ENCODE measurements at places on chromosomes 1 and 21.

- DNase-seq, result peak; percentile 29
These were observed 53.6 kb upstream of the ZNF644 start for GRCh38 chr1:91075233-91076135.

DNA sequence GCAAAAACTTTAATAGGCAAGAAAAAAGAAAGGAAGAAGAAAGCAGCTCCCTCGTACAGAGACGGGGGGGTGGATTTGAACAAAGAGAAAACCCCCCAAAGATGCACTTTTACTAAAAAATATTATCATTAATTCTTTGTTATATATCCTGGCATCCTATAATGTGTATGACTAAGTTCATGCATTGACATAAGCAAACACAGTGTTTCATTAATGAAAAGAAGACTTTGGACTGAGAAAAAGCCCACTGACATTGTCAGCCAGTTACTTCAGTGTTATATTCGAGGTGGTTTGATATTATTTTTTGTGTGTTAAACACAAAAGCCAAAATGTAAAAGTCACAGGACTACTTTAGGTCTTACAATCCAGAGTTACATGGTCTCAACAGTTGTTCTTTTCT is 110.1 kb upstream of the DPYD start:
- DNase-seq, result no peak

DNA sequence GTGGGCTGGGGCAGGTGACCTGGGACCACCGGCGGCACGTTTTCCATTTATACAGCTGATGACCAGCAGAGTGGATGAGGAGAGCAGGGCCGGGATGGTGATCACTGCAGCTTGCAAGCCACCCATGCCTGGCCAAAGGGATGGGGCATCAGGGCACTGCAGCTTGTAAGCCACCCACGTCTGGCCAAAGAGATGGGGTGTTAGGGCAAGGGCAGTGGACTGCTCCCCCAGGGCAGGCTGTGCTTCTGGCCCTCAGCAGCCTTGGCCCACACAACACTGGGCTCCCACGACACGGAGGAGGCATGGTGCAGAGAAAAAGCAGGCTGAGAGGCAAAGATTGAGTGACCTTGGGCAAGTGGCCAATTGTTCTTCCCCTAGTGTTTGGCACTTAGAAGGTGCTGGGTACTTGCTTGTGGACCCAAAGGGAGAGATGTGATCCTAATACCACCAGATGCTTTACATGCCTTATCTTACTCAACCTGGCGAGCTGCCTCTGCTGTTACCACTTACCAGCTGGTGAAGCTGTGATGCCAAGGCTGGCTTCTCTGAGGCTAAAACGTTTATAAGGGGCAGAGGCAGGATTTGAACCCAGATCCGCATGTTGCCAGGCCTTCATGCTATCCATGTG is 48.3 kb downstream of the TRIM62 start:
- DNase-seq, result no peak

DNA sequence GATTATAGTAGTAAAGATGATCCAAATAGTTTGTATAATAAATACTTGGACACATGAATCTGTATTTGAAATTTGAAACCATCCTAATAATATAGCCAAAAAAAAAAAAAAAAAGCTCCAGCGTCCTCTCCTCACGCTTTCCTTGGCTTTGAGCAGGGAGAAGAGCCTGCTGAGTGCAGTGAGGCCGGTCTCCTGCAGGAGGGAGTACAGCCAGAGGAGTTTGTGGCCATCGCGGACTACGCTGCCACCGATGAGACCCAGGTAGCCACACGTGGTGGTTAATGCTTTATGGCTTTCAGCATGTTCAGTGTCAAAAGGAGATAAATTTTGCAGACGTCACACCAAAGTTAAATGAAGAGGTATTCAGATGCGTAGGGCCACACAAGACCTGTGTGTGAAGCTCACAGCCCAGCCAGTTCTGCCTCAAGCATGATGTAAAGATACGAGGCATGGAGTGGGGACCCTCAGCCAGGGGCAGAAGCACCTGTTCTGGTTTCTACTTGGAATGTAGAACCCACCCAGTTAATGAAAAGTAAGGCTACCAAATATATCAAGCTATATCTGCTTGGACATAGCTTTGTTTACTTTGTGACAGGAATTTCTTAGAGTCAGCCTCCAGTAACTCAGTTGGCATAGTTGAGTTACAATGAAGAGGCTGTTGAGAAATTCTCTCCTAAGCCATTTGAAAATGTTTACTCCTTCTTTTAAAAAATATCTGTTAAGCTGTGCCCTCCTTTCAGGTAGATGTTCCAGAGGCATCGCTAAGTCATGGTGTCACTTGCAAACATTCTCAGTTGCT is 8.1 kb downstream of the PRMT2 start:
- no peak for DNase-seq

DNA sequence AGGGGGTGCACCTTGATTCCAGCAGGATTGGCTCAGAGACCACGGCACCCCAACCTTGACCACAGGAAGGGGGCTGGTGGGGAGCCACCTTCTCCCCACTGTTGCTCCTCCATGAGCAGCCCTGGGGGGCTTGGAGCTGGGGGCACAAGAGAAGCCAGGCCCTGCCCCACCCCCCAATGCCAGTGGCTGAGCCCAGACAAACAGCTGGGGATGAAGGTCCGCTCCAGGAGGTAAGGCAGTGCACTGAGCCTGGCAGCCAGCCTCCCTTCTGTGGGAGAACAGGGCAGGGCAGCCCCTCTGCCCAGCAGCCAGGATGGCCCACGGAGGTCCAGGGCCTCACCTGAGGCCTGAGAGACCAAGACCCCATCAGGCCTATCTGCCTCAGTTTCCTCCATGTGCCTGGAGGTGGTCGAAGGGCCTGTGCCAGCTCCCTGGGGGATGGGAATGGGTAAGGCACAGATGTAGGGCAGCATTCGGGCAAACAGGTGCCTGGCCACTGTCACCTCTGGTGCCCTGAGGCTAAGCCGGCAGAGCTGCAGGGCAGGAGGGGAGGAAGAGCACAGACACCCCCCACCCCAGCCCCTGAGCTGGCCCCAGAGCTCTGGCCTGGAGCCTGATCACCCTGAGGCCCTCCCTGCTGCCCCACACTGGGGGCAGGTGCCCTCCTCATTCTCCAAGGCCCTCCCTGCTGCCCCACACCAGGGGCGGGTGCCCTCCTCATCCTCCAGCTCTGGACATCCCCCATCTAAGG is 7.1 kb downstream of the ITGB2 start:
- no peak for DNase-seq

- DNase-seq, result no peak
These were observed 132.6 kb upstream of the DUSP10 start for GRCh38 chr1:221874285-221875003.

DNA sequence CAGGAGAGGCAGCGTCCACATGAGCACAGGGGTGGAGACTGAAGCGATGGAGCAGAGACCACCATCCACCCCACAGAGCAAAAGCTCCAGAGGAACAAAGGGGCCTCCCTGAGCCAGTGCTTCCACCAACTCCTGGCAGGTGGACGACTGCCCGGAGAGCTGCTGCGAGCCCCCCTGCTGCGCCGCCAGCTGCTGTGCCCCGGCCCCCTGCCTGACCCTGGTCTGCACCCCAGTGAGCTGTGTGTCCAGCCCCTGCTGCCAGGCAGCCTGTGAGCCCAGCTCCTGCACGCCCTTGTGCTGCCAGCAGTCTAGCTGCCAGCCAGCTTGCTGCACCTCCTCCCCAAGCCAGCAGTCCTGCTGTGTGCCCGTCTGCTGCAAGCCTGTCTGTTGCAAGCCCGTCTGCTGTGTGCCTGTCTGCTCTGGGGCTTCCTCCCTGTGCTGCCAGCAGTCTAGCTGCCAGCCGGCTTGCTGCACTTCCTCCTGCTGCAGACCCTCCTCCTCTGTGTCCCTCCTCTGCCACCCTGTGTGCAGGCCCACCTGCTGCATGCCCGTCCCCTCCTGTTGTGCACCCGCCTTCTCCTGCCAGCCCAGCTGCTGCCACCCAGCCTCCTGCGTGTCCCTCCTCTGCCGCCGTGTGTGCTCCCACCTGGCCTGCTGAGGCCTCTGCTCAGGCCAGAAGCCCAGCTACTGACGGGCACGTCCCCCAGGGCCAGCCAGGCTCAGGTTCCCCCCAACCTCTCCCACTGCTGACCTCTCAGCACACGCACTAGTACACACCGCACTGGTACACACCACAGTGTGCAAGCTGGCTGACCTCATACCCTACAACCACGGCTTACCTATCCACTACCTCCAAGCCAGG is 5.4 kb downstream of the KRTAP10-12 start:
- no peak for DNase-seq

- DNase-seq, result no peak
These were observed 867 bp upstream of the TIMM17A start for GRCh38 chr1:201954263-201955008.

- no peak for DNase-seq
These were observed 68.9 kb downstream of the KIAA0319L start for GRCh38 chr1:35488336-35488735.

DNA sequence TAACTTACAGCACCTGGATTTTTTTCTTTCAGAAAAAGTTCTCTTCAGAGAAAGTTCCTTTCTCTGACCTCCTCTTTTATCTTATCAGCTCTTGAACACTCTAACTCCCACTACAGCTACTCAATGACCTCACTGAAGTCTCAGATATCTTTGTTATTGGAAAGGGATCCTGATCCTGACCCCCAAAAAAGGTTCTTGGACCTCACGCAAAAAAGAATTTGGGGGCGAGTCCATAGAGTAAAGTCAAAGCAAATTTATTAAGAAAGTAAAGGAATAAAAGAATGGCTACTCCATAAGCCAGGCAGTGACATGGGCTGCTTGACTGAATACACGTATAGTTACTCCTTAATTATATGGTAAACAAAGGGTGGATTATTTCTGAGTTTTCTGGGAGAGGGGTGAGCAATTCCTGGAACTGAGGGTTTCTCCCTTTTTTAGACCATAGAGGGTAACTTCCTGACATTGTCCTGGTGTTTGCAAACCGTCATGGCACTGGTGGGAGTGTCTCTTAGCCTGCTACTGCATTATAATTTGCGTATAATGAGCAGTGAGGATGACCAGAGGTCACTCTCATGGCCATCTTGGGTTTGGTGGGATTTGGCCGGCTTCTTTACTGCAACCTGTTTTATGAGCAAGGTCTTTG is 44.2 kb downstream of the WDR64 start:
- no peak for DNase-seq

GRCh38 chr1:156510709-156511108 is 10.1 kb upstream of the MEF2D start:
- DNase-seq, result no peak

DNA sequence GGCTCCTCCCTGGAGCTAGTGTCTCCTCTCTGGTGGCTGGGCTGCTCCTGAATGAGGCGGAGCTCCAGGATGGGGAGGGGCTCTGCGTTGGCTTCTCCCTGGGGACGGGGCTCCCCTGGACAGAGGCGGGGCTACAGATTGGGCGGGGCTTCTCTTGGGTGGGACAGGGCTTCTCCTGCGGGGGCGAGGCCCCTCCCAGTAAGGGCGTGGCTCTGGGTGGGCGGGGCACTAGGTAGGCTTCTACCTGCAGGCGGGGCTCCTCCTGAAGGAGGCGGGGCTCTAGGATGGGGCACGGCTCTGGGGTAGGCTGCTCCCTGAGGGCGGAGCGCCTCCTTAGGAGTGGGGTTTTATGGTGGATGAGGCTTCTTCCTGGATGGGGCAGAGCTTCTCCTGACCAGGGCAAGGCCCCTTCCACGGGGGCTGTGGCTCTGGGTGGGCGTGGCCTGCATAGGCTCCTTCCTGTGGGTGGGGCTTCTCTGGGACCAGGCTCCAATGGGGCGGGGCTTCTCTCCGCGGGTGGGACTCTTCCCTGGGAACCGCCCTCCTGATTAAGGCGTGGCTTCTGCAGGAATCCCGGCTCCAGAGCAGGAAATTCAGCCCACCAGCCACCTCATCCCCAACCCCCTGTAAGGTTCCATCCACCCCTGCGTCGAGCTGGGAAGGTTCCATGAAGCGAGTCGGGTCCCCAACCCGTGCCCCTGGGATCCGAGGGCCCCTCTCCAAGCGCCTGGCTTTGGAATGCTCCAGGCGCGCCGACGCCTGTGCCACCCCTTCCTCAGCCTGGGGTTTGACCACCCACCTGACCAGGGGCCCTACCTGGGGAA is 22.7 kb upstream of the ARF1 start:
- DNase-seq, result no peak

DNA sequence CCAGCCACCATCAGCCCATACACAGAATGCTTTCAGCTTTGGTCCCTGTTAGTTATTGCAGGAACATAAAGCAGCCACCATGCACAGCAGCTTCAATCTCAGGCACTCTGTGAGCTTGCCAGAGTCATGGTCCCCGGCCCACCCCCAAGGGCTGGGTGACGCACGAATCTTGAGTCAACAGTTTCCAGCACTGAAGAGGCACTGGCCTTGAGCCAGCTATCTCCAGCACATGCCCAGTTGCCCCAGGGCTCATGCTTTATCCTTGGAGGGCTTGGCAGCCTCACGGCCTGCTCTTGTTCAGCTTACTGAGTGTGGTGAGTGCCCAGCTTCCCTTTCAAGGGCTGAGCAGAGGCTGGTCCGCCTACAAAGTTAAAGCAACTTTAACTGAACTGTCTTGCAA is 200.7 kb upstream of the RAB4A start:
- no peak for DNase-seq

DNA sequence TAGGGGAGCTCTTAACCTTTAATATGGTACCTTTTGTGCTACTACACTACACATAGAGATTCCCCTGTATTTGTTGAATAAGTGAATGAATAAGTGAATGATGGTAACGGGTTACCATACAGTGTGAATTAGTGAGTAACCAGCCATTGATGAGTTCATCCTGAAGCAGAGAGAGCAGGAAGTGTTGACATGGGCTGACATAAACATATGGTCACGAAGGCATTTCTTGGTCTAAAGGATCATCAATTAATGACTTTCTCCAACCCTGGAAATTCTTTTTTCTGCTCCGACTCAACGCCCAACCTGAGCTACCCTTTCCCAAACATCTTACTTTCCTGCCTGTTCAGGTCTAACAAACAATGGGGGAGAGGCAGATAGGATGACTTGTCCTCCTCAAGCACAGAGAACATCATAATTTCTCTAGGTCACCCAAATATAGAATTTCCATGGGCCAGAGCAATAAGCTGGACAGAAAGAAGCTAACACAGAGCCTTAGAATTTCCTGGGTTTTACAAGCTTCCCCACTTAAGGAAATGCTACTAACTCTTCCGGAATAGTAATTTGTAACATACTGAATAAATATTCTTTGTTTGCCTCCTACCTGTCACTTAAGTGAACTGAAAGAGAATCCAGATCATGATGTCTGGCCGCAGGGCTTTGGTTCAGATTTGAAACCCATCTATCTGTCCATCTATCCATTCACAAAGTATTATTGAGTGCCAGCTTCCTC is 114.7 kb upstream of the NGF start:
- DNase-seq, result no peak

DNA sequence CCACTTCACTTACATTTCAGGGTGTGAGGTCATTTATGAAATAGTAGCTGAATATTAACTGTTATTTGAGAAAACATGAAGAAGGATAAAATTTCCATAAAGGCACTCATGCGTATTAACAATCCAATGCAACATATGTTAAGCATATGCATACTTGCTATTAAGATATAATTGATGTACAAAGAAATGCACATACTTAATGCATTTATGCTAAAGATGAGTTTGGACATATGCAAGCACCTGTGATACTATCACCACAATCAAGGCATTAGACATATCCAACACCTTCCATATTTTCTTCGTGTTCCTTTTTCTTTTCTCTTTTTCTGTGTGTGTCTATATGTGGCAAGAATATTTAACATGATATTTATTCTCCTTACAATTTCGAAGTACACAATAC is 464.8 kb upstream of the BRINP3 start:
- DNase-seq, result no peak

Measured in HS-27A (cell line).